Colonic mucosa (tissue), 4 donors: ENCODE measurements at places on chromosomes 3 and 15. TPM values are rescaled to one million over a fixed set of nuclear protein-coding genes. Genes with fewer than 3 reads are reported as not detected.

DNA sequence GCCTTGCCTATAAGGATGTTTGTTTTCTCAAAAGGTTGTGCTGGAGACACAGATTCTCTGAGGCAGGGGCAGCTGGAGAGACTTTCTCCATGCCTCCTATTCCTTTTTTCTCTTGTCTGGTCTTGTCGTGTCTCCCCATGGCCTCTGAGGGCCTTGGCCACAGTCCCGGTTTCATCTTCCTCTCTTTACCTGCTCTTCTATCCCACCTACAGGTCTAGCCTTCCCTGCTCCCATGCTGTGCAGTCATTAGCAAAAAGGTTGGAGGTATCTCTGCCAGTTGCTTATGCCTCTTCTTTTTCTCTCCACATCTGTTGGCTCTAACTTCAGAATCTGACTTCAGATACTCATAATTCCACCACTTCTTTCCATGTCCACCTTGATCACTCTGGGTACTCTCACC lies 191.1 kb downstream of the IL20RB start:
- no peak for DNase-seq

- no peak for DNase-seq
Measured at GRCh38 chr3:23820888-23821287, 15.1 kb downstream of the UBE2E1 start.

The AQP9 gene
- not detected for total RNA-seq

GRCh38 chr3:45985532-45986302 lies 9.9 kb downstream of the FYCO1 start:
- no peak for DNase-seq

DNA sequence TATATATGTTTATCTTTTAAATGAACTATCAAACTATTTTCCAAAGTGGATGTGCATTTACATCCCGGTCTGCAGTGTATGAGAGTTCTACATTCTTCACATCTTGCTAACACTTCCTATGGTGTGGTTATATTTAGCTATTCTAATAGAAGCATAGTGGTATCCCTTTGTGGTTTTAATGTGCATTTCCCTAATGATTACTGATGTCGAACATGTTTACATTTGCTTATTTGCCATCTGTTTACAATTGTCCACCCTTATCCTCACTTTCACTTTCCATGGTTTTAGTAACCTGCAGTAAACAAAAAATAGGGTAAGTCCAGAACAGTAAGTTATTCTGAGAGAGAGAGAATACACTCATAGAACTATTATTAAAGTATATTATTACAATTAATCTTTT lies 360.5 kb upstream of the NAALADL2 start:
- DNase-seq = no peak

GRCh38 chr15:32870240-32871033 lies 152.6 kb downstream of the GREM1 start:
- no peak for DNase-seq

The COL6A5 gene
- total RNA-seq = not detected

The CLSTN2 gene
- 1.3 TPM for total RNA-seq
